Epithelial cell of proximal tubule (primary cell): ENCODE measurements at places on chromosomes 16 and 17.

GRCh38 chr17:36703860-36704266, 102.5 kb downstream of the MRM1 start:
- no peak for DNase-seq

- DNase-seq = no peak
Measured at GRCh38 chr17:41975099-41976083, 8.8 kb downstream of the CNP start.

DNA sequence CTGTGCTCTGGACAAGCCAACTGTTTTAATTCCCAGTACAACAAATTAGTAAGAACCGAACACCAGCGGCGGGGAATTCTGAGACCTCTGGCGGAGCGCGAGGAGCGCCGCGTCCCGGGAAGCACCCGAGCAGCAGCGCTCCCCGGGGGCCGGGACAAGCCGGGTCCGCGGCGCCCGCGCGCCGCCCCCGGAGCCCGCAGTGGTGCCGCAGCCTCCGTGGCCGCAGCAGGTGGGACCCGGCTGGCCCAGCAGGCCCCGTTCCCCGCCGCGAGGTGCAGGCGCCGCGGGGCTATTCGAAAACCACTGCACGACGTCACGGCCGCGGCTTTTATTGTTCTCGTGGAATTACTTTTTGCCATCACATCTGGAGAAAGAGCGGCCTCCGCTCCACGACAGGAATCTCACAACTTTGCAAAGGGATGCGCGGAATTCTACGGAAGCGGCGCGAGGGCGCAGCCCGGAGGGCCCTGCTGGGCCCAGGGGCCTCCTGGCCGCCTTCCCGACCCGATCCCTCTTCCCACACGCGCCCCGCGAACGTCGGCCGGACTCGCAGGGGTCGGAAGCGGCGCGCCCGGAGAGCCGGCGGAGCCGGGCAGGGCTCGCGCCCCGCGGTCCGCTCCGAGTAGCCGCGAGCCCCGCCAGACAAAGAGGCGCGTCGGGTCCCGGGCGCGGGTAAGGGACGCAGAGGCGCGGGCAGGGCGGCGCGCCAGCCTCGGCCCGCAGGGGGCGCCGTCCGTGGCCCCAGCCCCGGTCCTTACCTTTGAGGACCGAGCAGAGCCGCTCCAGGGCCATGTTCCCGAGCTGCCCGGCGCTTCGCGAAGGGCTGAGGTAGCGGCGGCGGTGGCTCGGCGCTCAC, 696 bp downstream of the NETO2 start:
- no peak for DNase-seq

DNA sequence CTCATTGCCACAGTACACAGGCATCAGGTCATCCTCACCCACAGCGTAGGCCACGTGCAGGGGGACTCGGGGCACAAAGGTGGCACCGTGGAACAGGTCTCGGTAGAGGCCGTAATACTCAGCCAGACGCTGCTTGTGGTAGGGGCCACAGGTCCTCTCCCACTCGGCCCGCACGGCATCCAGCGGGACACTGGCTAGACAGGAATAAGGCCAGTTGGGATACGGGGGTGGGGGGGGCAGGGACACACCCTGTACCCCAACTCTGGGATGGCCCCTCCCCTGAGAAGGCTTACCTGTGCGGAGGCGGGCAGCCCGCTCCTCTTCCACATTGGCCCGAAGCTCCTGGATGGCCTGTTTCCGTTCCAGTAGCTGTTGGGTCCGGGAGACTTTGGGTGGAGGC, 3.0 kb downstream of the MRPL38 start:
- DNase-seq = no peak

DNA sequence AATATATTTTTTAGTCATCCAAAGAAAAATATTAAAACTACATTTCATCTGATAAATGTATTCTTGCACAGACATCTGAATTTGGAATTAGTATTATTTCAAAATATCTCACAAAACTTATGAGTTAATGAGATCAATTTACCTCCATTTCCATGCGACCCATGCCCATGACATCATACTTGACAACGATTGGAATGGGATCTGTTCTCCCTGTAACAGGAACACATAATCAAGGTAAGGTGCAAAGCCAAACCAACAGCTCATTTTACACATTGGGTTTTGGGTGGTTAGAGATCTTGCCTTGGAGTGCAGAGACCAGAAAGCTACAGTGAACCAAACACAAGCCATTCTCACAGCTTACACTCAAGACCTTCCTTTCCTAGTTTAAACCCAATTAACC, 46.9 kb upstream of the ITGA2B start:
- DNase-seq = no peak

GRCh38 chr16:60729051-60729450, 1307.2 kb downstream of the CDH8 start:
- no peak for DNase-seq

- no peak for DNase-seq
Measured at GRCh38 chr17:74547736-74548135, 1.8 kb upstream of the CD300C start.

DNA sequence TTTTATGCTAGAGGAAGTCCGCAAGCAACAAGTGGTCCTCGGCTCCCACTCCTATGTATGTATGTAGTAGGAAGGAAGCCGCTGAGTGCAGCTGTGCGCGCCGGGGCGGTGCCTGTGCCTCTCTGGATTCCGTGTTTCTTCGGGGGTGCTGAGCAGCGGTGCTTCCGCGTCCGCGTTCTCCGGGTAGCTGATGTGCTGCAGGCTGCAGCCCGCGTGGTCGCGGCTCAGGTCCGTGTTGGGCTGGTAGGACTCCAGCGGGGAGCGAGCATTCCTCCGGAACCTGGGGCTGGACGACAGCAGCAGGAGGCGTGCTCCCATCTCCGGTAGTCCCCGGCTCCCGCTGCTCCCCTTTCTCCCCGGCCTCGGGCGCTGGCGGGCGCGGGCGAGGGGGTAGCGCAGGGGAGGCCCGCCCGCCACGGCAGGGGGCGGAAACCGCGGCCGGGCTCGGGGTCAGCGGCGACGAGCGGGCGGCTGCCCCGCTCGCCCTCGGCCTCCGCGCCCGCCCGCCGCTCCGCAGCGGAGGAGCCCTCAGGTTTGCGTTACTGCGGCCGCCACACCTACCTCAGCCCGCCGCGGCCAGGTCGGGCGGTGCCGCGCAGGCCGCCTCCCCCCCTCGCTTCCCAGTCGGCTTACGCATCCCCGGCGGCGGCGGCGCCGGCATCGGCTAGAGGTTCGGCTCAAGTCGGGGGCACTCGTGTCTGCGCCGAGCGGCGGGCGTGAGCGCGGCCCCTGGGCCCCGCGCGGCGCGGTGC, 487 bp downstream of the C17orf67 start:
- no peak for DNase-seq

DNA sequence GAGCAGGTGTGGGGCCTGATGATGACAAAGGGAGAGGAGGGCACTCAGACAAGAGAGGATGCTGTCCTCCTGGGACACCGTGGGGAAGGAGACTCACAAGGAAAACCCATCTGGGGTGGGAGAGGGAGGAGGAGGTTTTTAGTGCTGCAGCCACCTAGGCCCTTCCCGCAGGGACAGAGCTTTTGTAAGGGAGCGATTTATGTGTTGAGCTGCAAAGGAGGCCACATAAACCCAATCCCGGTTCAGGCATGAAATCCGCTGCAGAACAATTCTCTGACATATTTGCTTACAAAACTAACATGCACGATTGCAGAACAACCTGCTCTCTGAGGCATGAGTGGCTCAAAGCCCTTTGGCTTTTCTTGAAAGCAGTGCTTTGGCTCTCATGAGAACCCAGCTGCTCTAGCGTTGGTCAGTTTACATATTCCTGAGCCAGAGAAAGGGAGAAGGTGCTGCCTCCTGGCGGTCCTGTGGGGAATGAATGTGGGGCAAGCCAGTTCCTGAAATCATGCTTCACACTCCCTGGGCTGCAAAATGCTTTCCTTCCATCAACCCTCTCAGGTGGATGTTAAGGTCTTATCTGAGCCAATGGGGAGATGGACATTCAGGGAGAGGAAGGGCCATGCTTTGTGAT, 122.4 kb upstream of the NLRP1 start:
- DNase-seq = no peak

DNA sequence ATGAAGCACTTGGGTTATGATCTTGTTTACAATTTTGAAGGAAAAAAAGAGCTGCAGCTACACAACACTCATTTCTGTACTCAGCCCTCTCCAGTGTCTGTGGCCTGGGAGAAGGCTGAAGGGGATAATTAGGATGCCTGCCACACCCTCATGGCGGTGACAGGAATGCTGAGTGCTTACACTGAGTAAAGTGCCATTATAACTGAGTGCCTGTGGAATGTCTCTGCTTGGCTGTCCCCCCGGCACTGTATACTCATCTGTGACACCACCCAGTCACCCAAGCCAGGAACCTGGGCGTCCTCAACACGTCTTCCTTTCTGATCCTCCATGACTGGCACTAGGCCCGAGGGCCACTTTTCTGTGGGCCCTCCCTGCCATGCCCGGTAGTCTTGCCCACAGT, 3.5 kb upstream of the MRPL38 start:
- no peak for DNase-seq

GRCh38 chr17:4003131-4003500, 38.9 kb upstream of the ATP2A3 start:
- DNase-seq = no peak

- no peak for DNase-seq
Measured at GRCh38 chr16:81633147-81633619, 145.9 kb upstream of the PLCG2 start.

DNA sequence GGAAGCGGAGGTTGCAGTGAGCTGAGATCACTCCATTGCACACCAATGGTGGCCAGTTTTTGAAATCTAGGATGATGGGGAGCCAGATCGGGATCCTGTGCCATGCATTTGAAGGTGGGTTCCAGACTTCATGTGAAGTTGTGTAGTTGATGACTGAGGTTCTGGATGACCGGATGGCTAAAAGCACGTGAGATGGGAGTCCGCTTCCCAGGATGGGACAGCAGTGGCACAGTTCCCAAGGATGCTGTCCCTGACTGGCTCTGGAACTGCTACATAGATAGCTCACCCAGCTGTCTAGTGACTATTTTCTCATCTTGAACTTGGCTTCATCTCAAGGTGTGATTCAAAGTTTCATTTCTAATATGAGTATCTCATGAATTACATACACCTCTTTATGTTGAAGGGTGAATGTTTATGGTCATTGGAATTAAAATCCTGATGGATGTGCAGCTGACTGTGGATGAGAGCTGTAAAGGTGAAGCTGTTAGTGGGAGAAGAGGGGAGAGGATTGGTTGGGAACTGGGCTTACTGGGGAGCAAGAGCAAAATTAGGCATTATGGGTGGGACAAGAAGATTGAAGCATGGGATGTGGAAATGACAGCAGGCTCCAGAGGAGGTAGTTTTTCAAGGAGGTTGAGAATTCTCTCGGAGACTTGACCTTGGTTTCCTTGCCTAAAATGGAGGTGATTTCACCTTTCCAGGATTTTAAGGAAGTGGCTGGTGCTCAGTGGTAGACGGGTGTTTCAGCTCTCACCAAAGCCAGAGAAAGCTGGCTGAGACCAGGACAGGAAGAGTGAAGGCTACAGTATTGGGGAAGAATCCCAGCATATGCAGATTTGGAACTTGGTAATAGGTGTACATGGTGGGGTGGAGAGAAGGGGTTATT, 8.2 kb downstream of the TUFM start:
- DNase-seq = no peak

DNA sequence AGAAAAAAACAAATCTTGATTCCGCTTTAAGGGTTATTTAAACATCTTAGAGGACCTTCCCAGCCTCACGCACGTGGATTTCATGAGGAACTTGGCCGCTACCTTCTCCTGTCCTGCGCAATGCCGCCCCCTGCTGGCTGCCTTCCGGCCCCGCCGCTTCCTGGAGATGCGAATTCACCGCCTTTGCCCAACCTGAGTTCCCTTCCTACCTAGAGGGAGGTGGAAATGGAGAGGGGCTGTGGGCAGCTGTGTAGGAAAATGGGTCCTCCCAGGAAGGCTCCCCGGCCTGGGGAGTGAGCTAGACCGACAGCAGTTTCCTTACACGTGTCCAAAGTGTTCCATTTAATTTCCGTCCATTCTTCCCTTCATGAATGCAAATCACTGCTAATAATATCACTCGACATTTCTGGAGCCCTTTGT, 1.0 kb upstream of the ABCC12 start:
- DNase-seq = no peak

GRCh38 chr17:68854452-68854851, 100.7 kb downstream of the ABCA8 start:
- DNase-seq = no peak

DNA sequence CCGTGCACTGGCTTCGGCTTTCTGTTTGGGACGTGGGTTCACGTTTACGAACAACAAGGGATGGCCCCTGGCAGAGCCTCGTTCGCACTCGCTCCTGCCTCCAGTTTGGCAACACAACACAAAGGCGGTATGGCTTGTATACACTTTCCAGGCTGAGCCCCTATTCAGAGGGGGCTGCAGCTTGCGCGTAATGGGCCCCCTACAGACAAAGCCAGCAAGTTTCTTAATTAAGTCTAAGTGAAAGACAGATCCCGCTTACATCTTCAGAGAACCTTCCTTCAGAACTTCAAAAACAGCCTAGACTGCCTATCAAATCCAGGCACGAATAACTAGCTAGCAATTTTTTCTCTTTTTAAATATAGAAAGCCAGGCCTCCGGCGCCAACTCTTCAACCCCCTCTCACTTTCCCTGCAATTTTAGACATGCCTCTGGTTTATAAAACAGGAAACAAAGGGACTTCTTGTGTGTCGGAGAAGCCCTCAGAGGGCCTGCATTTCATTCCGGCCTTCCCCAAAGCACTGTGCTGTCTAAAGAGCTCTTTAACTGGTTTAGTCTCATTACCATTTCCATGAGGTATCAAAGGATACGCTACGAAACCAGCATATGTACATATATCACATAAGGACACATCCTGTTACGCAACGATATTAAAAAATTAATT, 244.9 kb downstream of the STX8 start:
- DNase-seq = no peak

DNA sequence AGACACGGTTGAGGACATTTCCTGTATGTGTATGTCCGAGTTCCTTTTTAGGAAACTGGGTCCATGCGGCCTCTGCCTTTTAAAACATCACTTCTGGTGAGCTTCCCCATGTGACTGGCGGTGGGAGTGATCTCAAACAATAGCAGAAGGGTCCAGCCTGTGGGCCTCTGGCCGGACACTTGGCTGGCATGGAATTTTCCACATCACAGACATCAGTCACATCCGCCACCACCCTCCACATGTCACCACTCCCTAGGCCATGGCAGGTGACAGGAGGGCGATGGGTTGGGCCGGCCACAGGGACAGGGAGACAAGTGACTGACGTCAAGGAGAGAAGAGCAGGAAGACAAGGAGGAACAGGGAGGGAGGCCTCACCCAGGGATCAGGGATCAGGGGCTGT, 83.7 kb downstream of the DNAH17 start:
- no peak for DNase-seq

DNA sequence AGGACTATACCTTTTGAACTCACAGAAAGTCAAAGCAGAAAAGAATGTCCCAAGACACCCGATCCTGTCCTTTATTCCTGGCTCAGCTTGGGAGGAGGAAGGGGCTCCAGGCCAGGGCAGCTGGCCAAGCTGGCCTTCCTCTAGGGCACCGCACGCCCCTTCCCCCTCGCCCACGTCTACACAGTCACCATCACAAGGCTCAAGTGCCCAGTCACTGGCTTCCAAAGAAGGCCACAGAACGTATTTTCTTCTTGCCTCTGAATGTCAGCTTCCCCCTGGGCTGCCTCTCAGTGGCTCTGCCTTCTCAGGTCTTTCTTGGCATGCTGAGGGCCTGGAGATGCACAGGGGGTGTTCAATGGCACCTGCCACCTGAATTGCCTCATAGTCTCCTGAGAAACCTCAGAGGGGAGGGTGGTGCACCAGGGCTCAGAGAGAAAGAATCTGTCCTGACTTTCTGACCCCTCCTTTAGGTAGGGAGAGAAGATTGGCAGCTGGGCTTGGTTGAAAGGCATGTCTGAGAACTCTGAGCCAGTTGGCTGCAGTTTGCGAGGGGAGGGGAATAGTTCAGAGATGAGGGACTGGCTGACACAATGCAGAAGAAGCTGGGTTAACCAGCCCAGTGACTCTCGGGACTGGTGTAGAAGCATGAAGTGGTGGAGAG, 2.1 kb downstream of the DHRS11 start:
- DNase-seq = no peak

GRCh38 chr17:57892146-57892819, 42.4 kb upstream of the MRPS23 start:
- DNase-seq = no peak
